ENCODE measurements at places on chromosomes 1 and 21.

DNA sequence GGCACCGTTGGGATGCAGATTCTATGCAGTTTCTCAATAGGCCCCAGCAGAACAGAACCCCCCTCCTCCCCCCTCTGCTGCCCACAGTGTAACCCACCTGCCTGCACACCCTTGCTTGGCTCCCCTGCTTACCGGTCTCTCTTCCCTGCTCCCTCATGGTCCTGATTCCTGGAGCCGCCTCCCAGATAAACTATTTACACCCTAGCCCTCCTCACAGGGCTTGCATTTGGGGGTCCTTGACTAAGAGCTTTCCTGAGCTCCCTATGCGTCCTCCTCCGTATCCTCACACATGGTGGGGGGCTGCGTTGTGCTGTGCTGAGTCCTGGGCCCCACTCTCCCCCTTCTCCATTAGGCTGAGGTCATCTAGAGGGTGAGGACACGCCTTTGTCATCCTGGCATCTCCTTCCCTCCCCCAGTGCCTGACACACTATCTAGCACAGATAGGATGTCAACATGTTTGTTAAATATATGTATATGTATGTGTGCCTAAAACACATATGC, 121.9 kb downstream of the GRIK3 start:
- no peak for DNase-seq

DNA sequence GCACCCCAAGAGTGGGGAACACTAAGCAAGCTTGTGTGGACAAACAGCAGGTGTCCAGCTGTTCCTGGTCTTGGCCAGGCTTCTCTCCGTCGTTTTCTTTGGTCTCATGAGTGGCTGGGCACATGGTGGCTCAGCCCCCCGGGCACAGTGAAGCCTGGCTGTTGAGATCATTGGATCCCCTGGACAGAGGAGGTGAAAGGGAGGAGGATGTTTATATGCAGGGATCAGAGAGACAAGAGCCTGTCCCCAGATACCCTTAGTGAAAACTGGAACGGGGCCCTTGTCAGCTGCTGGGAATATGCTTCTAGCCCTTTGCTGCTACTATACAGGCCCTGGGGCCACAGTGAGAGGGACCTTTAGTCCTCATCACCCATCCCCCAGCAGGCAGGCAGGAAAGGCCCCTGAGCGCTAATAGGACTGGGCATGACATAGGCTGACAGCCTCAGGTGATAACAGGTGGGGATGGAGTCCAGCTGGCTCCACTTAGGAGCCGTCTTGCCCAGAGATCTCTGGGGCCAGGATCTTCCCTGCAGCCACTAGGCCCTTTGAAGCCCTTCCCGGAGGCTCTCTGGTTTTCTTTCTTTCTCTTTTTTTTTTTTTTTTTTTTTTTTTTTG, 16.4 kb downstream of the EPHA8 start:
- no peak for DNase-seq

DNA sequence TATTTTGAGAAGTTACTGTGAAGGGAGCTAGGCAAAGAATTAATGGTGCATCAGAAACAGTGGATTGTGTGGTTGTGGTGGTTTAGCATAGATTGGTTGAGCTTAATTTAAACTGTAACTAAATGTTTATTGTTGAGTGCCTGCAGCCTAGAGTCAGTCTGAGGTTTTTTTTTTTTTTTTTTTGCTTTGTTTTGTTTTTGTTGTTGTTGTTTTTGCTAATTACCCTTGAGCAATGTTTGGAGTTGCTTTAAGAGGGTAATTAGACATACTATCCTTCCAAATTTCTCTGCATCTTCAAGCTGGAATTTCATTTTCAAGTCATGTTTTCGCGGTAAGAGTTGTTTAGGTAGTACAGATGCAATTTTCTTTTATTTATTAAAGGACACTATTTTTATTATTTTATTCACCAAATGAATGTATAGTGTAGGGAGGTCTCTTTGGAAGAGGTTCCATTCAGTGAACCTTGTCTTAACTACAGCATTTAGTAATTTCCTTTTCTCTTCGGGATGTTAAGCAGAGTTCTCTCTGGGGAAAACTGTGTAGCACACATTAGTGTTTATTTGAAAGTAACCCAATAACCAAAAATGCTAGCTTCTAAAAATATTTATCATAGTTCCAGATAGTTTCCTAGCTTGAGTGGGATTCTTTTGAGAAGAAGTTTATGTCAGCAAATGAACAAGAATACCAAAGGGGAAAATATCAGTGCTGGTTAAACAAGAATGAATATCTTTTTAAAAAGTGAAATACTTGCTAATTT, 82.3 kb downstream of the CLIC4 start:
- no peak for DNase-seq

DNA sequence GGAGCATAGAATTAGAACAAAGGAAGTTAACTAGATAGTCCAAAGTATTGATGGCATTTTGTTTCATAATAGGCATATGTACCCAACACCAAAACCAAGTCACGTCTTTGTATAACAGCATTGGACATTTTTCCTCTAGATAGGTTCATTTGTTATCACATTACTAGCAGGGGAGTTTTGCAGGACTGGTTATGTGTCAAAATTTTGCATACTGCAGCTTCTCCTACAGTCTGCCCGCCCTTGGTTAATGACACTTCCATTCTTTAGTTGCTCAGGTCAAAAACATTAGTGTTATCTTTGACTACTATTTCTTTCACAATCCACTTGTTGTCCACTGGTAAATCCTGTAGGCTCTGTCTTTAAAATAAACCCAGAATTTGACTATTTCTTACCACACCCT, 8.9 kb downstream of the CAPZA1 start:
- no peak for DNase-seq

- peak; percentile 4 for DNase-seq
These were observed 46.6 kb downstream of the TTC3 start for GRCh38 chr21:37119421-37120218.

DNA sequence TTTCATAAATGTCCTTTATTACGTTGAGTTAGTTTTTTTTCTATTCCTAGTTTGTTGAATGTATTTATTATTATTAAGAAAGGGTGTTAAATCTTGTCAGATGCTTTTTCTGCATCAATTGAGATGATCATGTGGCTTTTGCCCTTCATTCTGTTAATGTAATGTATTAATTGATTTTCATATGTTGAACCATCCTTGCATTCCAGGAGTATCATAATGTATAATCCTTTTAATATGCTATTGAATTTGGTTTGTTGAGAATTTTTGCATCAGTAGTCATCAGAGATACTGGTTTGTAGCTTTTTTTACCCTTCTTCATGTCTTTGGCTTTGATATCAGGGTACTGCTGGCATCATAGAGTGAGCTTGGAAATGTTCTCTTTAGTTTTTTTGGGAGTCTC, 100.0 kb downstream of the POFUT2 start:
- DNase-seq: no peak

DNA sequence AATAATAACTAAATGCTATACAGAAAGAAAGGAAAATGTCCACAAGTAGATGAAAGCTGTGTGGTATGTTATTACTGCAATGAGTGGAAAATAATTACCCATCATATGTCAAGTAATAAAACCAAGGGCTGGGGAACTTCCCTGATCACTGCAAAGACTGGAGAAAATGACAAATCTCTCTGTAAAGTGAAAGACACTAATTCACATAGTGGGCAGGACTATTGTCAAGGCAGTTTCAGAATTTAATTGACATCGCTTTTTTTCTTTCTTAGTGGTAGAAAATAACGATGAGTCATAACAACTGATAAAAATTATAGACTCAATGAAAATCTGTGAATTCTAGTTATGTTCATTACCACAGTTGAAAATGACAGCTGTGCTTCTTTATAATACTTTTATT, 153.7 kb upstream of the ST6GALNAC5 start:
- DNase-seq: no peak

GRCh38 chr1:25917996-25918395, 11.8 kb upstream of the STMN1 start:
- DNase-seq: no peak

GRCh38 chr1:162677607-162678371, 45.5 kb downstream of the DDR2 start:
- no peak for DNase-seq

- no peak for DNase-seq
These were observed 2.8 kb downstream of the CAMK1G start for GRCh38 chr1:209586221-209586740.

DNA sequence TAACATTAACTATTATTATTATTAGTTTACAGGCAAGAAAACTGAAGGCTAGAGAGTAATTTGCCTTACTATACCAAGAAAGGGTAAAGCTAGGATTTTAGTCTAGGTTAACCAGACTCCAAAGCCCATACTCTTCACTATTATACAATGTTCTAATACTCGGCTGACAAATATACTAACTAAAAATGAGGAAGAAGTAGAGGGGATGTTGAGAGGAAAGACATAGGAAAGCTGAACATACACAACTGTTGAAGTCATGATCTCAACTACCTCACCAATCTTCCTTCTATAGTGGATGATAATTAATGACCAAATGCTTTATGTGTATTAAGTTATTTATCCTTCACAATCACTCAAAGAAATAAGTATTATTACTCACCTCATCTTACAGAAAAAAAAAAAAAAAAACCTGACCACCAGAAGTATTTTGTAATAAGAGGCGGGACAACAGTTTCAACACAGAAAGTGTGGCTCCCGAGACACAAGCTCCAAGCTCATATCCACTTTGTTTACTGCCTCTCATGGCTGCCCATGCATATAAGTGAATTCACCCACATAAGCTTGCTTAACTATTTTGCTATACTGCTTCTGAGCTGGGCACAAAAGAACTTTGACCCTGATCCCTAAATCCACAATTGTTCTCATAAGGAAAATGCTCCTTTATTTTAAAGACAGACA, 78.0 kb downstream of the USP1 start:
- DNase-seq: no peak

- no peak for DNase-seq
These were observed 35.0 kb upstream of the ROR1 start for GRCh38 chr1:63738772-63739171.

DNA sequence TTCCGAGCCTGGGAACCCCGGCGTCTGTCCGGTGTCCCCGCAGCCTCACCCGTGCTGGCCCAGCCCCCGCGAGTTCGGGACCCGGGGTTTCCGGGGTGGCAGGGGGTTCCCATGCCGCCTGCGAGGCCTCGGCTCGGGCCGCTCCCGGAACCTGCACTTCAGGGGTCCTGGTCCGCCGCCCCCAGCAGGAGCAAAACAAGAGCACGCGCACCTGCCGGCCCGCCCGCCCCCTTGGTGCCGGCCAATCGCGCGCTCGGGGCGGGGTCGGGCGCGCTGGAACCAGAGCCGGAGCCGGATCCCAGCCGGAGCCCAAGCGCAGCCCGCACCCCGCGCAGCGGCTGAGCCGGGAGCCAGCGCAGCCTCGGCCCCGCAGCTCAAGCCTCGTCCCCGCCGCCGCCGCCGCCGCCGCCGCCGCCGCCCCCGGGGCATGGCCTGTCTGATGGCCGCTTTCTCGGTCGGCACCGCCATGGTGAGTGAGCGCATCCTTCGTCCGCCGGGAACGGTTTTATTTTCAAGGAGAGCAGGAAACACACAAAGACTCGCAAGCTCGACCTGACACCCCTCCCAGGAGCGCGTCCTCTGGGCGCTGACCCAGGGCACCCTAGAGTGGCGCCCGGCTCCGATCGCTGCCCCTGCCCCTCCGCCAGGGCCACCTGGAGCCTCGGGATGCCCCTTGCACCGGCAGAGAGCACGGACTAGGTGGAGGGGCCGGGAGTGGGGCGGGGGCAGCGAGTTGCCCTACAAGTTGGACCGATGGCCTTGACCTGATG, at the start of gene ABCG1:
ABCG1 (plus strand) TSS at position 305 of the 770 bp plus-strand sequence; CDS start at position 428, 123 bp downstream.
- peak; percentile 48 for DNase-seq

DNA sequence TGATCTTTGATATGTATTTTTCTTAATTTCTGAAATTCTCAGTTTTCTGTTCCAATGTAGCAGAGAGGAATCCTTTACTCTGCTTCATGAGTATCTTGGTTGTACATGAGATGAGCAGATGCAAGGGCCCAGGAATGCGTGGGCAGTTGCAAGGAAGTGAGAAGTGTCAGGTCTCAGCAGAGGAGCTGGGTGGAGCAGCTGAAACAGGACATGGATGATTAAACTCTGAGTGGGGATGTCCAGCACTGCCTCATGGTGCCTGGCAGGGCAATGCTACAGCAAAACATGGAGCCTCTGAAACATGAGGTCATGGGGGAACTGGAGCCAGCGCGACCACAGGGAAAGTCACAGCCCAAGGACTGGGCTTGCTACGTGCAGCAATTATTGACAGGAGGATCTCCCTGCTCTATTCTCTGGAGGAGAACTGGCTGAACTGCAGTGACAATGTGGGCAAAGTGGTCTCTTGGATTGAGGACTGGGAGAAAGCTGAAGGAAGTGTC, 48.4 kb downstream of the COLGALT2 start:
- DNase-seq: peak; percentile 29

GRCh38 chr1:15911927-15912326, 64.0 kb downstream of the ZBTB17 start:
- DNase-seq: no peak

DNA sequence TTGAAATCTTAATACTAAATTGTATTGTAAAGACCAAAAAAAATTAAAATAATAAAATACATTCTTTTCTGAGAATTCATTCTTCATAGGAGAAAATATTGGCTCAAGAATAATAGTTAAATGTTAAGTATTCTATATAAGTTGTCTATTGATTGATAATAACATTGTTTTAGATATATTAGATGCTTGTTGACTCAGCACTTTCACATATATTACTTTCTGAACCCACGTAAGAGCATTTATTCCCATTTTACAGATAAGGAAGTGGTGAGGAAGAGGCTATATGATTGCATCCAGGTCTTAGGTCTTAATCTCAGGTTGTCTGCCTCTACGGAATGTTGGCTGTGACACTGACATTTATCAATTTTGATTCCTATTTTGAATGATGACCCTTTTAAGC, 898.8 kb downstream of the TTLL7 start:
- DNase-seq: no peak

GRCh38 chr1:109299558-109300343, 7.1 kb downstream of the MYBPHL start:
- DNase-seq: no peak

DNA sequence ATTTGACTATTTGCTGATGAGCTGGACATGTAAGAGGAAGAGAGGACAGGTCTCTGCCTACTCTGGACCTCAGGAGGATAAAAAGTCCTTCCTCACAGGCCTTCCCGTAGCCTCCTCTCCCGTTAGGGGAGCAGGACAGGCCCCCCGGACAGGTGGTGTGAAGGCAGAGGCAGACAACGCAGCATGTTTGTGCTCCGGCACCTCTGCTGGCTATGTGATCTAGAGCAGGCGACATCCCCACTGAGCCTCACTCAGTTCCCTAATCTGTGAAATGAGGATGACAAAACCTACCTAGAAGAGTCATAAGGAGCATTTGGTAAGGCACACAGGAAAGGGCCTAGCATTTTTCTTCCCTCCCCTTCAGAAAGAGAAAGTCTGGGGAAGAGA, 34.8 kb downstream of the KIAA1614 start:
- no peak for DNase-seq

Data from activated T-cell treated with anti-CD3 and anti-CD28 coated beads for 48 hours (primary cell).